Left colon (tissue), 2 donors: ENCODE measurements at places on chromosomes 2 and 18.

DNA sequence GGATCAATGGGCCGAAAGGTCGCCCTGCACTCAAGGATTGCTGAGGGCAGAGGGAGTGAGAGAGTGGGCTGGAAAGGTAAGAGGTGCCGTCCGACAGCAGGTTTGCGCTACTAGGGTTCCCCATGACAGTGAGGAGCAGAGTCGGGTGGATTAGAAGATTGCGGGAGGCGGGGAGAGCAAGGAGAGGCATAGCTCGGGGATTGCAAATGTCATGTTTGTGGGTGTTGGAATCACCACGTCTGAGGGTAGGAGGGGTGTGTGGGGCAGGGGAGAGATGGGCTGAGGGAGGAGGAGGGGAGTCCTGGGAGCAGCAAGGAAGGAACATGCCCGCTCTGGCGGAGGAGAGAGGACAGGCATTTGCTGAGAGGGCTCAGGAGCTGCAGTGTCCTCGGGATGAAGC is 81.2 kb downstream of the ZCCHC2 start:
- no peak for DNase-seq

GRCh38 chr18:8402237-8402636 is 207.0 kb upstream of the RAB12 start:
- DNase-seq: no peak

GRCh38 chr2:44429034-44429433 is 67.3 kb downstream of the CAMKMT start:
- DNase-seq: no peak

- DNase-seq: no peak
These were observed 193.2 kb upstream of the DDX18 start for GRCh38 chr2:117621326-117621725.

DNA sequence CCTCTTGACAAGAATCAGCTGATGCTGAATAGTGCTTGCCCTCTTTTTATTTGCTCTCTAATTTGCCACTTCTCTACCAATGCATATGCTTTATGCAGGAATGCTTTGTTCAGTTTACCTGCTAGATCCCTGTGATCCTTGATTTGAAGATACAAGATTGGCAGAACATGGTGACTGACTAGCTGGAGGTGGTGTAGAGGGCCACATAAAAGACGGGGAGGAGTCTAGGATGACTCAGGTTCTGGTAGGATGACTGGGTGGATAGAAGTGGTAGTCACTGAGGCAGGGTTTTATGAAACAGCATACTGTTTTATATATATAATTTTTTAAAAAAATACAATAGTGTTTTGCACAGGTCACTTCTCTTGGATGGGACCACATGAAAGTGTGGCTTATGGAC is 6.3 kb upstream of the ADGRF3 start:
- no peak for DNase-seq

GRCh38 chr2:148303161-148303560 is 282.3 kb downstream of the MBD5 start:
- no peak for DNase-seq

- DNase-seq: no peak
These were observed 63.0 kb downstream of the STK25 start for GRCh38 chr2:241445426-241445825.

DNA sequence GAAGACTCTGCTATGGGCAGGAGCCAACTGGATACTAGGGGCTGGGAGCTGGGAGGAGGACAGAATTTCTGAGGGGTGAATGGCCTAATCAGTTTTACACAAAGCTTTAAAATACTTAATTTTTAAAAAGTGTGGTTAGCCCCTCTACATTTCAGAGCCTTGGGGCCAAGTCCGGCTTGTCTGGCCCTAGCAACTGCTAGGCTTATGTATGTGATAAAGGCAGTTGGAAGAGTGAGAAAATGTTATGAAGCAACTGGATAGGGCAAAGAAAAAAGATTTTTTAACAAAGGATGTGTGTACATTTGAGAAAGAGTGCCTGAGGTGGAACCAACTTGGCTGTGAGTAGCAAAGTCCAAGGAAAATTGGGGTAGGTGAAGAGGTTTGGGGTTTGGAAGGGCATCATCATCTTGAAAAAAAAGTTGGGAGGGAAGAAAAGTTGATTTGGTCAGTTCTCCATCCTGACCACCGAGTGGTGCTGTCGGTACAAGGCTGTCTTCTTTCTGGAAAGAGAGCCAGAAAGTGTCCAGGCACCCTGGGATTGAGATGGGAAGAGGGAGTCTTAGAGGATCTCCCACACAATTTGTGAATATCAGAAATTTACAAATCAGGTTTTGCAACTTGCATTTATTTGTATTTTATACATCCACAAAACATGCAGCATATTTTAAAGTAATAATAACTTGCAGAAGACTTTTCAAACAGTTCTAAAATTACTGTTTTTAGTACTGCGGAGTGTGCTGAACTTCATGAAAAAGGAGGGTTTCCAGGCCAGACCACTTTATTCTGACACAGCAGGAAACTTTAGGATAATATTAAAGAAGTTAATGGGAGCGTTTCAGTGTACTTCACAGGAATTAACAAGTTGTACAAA is 10.5 kb upstream of the CDK15 start:
- DNase-seq: no peak

DNA sequence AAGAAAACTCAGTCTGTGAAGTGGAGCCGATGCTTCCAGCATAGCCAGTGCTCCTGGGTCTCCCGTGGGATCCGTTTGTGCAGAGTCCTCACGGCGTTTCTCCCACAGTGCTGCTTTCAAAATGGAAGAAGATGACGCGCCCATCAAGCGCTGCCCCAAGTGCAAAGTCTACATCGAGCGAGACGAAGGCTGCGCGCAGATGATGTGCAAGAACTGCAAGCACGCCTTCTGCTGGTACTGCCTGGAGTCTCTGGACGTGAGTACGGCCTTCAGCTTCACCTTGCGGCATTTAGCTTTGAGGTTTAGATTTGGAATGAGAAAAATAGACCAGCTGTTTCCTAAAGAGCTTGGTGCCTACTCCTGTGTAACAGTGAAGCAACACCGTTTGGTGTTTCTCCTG is 107.0 kb downstream of the RNF144A start:
- no peak for DNase-seq

GRCh38 chr2:144999071-144999875 is 479.4 kb upstream of the ZEB2 start:
- no peak for DNase-seq

DNA sequence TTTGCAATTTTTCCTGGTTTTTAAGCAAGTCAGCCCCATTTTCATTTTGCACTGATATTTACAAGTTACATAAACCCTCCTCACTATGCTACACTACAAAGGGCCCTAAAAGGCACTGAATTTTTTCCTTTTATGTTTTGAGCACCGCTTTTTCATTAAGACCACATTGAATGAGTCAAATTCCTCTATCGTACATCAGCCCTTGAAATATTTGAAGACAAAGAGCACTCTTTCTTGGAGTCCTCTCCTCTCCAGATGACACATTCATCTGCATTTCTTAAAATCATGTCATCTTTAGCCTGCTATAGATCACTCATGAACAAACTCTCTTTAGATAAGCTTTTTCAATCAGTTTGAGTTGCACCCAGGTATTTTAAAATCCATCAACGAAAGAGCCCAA is 306.6 kb upstream of the SOX11 start:
- no peak for DNase-seq

DNA sequence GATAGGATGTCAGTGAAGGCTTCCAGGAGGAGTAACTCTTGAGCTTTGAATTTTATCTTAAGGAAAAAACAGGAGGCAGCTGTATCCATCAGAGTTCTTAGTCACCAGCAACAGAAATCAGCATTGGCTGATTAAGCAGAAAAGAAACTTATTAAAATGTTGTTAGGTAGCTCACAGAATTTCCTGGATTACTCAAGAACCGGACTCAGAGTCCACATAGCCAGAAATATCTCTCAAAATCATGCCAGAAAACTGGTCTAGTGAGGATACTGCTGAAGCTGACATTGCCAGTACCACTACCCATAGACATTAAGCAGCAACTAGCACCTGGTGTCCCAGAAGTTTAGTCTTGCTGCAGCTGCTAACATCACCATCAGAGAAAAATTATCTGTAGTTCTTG is 10.1 kb upstream of the AFTPH start:
- DNase-seq: no peak

- peak; percentile 38 for DNase-seq
These were observed 170.9 kb upstream of the GATA6 start for GRCh38 chr18:21998486-21998885.

DNA sequence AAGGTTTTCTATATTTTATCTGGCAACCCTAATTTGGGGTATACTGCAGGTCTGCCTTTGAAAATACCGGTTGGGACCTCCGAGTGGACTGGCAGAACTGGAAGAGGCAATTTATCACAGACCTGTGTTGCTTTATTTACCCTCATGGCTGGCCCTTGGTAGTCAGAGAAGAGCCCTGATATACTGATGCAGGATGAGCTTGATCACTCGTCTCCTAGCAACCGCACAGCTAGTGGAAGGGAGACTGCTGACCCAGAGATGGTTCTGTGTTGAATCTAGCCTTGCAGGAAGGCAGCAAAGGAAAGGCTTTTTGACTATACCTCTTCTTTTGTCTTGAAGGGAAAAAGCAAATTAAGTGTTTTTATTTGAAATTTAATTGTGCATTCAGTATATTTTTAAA is 154.7 kb downstream of the EML6 start:
- no peak for DNase-seq

DNA sequence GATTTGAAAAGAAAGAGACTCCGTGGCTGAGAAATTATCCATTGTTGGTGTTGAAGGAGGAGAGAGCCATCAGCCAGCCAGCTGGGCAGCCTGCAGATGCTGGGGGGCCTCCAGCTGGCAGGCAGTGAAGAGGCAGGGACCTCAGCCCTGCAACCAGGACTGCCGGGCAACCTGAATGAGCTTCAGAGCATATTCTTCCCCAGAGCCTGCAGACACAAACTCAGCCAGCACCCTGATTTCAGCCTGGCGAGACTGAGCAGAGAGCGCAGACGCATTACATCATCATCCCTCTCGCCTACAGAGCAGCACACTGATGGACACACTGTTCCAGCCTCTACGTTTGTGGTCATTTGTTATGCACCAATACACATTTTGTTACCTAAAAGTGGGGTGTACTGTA is 150.7 kb upstream of the RAB6C start:
- DNase-seq: no peak

GRCh38 chr2:195779491-195779890 is 122.5 kb downstream of the SLC39A10 start:
- DNase-seq: no peak

- no peak for DNase-seq
These were observed 19.3 kb downstream of the GPD2 start for GRCh38 chr2:156455361-156455975.

DNA sequence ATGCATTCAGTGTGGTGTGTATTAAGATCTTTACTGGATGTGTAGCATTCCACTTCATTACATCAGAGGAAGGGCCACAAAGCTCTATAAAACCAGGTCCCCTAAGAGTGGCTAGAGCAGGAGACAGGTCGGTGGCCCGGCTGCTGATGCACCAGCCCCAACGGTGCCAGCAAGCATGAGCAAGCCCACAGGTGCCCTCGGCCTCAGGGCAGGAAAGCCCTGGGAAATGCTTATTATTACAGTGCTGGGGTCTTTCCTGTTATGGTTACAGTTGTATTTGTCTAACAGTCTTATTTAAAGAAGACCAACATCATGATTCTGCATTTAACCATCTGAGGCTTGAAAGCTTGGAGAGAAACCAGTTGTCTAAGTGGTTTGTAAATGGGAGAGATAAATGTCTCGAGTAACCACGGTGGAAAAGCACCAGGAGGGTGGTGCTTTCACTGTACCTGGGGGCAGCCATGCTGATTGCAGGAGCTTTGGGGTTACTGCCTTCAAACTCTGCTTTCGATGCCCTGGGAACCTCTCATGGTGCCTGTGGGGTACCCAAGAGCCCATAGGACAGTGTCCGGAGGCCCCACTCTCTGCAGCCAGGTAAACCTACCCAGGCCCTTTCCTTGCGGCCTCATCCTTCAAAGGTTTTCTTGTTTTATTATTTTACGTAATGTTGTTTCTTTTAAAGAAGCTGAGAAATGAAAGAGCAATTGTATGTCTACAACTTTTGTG is 133.1 kb downstream of the SH3RF3 start:
- DNase-seq: no peak

DNA sequence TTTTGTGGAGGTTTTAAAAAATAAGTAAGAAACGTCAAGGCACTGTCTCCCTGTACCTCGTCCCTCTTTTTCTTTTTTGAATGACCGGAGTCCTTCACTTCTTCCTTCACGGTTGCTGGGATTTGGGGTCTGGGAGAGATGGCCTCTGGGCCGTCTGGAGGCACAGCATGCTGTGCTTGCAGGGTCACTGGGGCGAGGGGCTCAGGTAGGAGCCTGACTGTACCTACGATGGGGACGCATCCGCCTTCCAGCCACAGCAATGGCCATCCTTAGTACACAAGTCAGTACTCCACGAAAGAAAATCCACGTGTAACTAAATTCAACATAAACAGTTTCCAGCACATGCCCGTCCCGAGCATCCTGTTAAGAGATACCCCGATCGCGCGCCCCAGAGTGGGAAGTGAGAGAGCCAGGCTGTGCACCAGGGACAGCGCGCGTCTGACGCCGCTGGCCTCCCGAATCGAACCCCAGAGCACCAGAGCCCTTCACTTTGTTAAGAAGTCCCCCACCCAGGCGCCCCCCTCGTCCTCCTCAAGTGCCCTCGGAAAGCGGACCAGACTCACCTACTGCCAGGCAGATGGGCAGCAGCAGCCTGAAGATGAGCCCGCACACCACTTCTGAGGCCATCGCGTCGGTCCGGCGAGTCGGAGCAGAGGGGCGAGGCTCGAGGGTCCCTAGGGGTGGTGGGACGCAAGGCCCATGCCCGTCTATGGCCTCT is 1.2 kb downstream of the PIEZO2 start:
- no peak for DNase-seq

DNA sequence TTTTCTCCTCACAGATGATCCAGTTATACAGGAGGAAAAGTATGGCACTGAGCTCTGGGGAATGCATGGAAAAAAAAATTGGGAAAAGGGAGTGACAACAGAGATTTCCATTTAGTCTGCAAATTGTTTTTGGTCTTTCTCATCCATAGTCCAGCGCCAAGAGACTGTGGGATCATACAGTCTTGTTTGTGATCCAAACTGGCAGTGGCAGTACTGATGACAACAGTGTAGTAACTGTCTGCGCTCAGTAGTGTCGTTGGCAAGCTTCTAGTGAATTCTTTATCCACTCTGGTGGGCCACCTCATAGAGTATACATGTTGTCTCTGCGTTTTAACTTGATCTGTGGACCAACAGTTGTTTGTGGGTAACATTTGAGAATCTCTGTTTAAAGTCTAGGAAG is 37.9 kb downstream of the GALNT1 start:
- DNase-seq: no peak

DNA sequence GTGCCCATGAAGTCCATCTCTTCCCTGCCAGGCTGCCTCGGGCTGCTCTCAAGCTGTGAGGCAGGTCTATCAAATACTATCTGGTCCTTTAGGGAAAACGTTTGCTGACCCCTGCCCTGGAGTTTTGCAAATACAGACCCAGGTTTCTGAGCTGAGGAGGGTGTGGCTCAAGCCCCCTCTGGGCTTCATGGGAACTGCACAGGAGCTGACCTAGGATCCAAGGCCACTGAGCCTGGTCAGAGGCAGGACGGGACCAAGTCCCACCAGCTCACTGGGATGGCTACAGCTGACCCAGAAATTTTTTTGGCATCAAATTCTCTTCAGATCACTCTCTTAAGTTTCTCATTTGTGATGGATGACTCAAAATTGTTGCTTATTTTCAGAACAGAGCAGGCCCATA is 14.1 kb downstream of the ZNF516 start:
- no peak for DNase-seq

- DNase-seq: no peak
These were observed 30.1 kb upstream of the E2F6 start for GRCh38 chr2:11495844-11496681.
